ENCODE measurements at places on chromosomes 4 and X.
A peak's percentile ranks its signal among the peaks of the same experiment; 100 is the strongest.

DNA sequence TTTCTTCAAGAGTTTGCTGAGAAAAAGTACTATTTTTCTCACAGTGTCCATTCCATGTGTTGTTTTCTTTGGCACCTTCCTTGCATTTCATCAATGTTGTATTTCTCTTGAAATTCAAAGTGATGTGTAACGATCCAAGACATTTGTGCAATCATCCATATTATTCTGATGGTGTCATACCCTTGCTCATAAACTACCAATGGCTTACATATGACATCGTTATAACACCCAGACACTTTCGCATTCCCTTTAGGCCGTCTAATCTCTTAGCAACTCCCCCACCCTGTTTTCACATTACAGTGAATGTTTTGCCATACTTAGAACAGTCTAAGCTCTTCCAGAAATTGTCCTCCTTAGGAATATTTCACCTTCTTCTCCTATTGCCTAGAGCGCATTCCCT is 1779.0 kb downstream of the PCDH7 start:
- peak; percentile 93 for DNase-seq

GRCh38 chr4:155948541-155948940 is 5.1 kb downstream of the CTSO start:
- no peak for DNase-seq

DNA sequence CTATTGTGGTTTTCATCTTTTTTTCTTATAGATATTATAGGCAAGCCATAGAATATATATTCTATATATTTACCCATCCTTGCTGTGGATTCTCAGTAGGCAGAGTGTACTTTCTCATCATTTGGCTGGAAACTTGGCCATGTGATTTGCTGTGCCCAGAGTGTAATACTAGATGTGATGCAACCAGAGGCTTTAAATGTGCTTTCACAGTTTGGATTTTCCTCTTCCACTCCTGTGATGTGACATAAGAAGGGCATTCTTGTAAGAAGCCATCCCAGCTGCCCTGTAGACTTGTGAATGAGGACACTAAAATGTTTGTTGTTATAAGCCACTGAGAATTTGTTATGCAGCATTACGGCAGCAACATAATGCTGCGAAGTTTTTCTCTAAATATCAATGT is 10.4 kb upstream of the HPGDS start:
- no peak for DNase-seq

GRCh38 chrX:49039598-49040375 is 3.4 kb downstream of the TFE3 start:
- peak; percentile 81 for DNase-seq

GRCh38 chrX:65667503-65668376 is at the start of gene MSN:
Gene MSN, plus strand, starts transcription at chrX:65667654. Its CDS starts 188 bp downstream, at chrX:65667842.
- DNase-seq: peak; percentile 31

DNA sequence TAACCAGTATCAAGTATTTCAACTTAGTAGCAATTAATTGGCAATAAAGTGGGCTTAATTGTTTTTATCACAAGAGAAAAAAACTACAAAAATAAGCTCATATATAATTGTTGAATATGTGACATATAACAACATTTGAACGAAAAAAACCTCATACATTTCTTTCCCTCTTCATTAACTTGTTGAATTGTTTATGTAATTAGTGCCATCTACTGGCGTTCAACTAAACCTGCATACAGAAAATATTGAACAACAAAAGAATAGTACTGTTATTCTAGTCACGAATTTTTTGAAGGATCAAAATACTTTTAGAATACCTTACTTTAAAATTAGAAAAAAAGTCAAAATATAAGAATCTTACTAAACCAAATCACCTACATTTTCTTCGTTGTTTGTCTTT is 586.5 kb upstream of the FTHL17 start:
- no peak for DNase-seq

- DNase-seq: no peak
These were observed 299.1 kb upstream of the BMP3 start for GRCh38 chr4:80731436-80731835.

- no peak for DNase-seq
These were observed 188.1 kb upstream of the SFRP2 start for GRCh38 chr4:153976954-153977353.

DNA sequence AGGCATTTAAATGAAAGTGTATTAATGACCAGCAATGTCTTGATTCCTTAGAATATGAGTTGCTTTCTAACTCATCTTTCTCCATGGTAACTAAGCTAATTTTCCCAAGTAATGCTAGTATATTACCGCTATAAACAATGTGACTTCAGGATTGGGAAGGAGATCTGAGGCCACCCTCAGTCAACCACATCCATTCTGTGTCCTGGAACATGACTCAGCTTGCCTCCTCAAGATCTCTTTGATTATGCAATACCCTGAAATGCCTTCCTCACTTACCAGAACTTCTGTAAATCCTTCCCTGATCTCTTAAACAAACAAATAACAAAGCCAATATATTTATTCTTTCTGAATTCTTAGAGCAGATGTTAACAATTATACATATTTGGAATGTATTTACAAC is 1495.5 kb downstream of the PCDH18 start:
- DNase-seq: peak; percentile 69

- DNase-seq: no peak
These were observed 29.3 kb downstream of the MOSPD2 start for GRCh38 chrX:14902537-14902936.

DNA sequence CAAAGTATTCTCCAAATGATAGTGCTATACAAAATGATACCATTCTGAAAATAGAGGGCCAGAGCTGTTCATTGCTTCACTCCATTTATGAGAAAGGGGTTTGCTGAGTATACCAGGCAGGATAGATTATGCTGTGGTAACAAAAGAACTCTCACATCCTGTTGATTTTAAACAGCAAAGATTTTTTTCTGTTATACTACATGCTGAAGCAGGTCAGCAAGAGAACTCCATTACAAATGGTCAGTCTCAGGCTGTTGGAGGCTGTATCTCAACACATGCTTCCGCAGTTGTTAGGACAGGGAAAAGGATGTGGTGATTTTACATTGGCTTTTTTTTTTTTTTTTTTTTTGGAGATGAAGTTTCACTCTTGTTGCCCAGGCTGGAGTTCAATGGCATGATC is 13.7 kb upstream of the KLHL5 start:
- no peak for DNase-seq

DNA sequence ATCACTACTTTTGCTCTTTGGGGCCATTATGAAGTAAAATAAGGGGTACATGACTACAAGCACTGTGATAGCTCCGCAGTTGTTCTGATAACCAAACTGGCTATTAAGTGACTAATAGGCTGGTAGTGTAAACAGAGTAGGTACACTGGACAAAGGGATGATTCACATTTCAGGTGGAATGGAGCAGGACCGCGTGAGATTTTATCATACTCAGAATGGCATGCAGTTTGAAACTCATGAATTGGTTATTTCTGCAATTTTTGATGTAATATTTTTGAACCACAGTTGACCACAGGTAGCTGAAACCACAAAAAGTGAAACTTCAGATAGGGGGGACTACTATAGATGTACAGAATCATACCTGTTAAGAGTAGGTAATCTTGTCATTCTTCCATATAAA is 55.8 kb downstream of the PAK3 start:
- no peak for DNase-seq

DNA sequence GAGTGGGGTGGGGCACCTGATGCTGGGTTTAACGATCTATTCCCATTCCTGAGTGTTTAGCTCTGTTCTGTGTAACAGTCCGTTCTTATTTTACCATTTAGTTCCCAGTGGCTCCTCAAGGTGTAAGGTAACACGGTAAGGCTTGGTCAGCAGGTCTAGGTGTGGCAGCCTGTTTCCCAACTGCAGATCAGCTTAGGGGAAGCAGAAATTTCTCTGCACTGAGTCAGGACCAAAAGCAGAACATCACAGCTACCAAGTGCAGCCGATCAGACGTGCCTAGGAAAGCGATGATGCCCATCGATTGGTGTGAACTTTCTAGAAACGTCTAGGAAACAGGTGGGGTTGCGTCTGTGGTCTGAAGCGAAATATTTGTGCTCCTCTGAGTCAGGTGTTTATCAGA is 240.1 kb downstream of the STIM2 start:
- no peak for DNase-seq

GRCh38 chr4:87093443-87094123 is 126.8 kb downstream of the KLHL8 start:
- DNase-seq: peak; percentile 43

- DNase-seq: no peak
These were observed 284.6 kb upstream of the GATB start for GRCh38 chr4:152045449-152045806.

- no peak for DNase-seq
These were observed 131.5 kb downstream of the HS3ST1 start for GRCh38 chr4:11297201-11297600.

- DNase-seq: no peak
These were observed 1.2 kb downstream of the SLAIN2 start for GRCh38 chr4:48342606-48342880.

DNA sequence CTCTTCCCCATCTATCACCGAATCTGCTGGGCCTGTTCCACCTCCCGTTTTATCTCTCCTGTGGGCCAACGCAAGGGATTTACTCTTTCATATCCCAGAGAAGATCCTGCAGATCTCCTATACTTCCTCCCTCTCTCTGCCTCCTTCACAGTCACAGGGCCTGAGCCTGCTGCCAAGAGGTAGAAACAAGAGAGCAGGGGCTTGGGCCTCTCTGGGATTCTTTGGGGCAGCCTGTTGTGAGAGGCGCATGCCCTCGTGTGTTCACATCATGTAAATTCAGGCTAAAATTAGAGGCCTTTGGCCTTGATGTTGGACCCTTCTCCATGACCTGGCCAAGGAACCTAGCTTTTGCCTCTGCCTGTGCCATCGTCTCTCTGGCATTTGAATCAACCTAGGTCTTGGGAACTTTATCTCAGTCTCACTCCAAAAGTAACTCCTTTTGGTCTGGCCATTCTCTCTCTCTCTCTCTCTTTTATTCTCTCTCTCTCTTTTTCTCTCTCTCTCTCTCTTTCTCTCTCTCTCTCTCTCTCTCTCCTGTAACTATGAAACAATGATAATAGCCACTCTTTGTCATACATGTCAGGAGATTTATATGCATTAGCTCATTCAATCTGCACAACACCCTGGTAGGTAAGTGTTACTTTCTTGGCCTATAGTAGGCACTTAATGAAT is 20.0 kb upstream of the EFNB1 start:
- DNase-seq: no peak

GRCh38 chrX:794311-794710 is 163.7 kb downstream of the SHOX start:
- no peak for DNase-seq

DNA sequence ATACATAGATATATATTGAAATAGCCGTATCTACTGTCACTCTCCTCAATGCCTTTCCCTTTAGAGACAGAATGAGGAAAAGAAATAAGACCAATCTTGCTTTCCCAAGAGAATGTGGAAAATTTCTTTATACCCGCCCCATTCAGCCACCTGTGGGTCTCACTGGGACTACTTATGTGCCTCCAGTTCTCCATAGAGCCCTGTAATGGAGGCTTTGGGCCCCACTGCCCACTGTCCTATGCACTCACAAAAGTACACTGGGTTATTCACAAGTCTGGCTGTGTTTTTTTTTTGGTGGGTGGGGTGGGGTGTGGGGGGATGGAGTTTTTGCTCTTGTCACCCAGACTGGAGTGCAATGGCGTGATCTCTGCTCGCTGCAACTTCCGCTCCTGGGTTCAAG is 70.4 kb upstream of the ELOVL6 start:
- DNase-seq: no peak

- DNase-seq: no peak
These were observed 61.6 kb downstream of the MAD2L1 start for GRCh38 chr4:120005076-120005475.

DNA sequence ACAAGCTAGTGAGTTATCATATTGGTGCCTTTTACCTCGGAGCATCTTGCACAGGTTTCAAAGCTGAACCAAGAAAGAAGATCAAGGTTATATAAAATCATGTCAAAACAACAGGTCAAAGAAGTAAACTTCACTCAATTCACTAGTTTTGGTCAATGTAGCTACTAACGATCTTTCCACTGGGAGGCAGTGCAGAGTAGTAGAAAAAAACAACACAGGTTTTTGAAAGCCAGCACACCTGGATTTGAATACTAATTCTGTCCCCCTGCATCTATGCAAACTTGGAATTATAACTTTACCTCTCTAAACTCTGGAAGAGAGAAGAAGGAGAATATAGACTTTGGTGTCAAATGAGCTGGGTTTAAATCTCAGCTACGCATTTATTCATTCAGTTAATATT is 266.1 kb downstream of the GRIA3 start:
- no peak for DNase-seq

- no peak for DNase-seq
These were observed 1.2 kb downstream of the NLGN4X start for GRCh38 chrX:6227453-6227835.

GRCh38 chr4:161929956-161930355 is 233.8 kb downstream of the FSTL5 start:
- no peak for DNase-seq

DNA sequence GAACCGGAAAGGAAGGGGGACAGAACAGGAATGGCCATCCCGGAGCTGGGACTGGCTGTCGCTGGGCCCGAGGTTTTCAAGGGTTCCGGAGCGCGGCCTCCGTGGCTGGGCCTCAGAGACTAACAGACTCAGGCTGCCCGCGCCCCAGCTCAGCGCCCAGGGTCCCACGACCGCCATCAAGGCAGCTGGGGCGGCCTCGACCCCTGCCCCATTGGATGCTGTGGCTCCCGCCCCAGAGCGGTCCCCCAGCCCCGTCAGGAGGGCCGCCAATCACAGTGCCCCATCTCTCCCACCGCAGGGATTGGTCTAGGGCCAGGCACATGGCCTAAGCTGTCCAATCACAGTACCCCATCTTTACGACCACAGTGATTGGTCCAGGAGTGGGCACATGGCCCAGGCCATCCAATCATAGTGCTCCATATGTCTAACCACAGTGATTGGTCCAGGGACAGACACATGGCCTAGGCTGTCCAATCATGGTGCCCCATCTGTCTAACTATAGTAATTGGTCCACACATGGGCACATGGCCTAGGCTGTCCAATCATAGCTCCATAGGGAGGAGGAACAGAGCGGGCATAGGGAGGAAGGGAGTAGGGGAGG is 105.3 kb upstream of the NKX1-1 start:
- peak; percentile 49 for DNase-seq

DNA sequence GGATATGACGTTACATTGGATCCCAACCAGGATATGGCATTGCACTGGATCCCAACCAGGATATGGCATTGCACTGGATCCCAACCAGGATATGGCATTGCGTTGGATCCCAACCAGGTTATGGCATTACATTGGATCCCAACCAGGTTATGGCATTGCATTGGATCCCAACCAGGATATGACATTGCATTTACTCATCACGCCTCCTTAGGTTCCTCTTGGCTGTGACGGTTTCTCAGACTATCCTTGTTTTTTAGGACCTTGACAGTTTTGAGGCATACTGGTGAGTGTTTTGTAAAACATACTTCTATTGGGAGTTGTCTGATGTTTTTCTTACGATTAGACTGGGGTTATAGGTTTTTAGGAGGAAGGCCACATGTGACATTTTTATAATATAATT is 5.4 kb upstream of the ACSL1 start:
- DNase-seq: no peak

DNA sequence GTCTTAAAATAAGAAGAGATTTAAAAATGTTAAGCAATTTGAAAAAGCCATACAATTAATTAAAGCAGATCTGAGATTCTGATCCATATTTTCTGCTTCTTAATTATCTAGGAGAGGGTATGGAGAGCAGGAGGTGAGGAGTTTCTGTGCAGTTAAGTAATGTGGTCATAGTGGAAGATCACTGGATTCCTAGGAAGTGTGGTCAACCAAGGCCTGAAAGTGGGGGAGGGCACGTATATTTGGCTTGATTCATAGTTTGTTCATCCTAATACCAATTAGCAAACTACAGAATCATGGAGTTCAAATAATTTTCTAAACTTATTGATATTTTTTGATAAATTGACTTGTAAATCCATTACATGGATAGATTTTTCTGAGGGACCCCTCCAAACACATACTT is 768.3 kb downstream of the RAPGEF2 start:
- DNase-seq: peak; percentile 27

Measured in brain microvascular endothelial cell (primary cell).